Right forelimb (tissue), 1 donor: ENCODE measurements at places on chromosomes 6 and 20.

DNA sequence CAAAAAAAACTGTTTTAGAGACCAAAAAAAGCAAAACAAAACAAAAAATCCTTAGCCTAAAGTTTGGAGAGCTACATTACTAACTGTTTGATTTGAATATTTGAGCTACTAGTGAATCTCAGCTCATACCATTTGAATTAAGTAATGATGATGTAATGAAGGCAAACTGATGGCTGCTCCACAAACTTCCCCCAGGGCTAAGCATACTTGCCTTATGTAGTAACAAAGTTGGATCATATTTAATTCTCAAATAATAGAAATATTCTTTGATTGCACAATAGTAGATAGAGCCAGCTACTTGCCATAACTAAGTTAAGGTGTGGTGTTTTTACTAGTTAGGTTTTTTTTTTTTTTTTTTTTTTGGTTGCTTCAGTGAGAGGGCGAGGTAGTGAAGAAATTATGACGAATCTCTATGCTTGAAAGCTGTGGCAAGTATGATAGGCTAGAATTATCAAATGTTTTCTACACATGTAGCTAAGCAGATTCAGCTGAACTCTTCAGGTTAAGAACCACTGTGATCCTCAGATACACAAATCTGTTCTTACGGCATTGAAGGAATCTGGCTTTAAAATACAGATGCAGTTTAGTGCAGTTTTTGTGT lies 2.9 kb downstream of the RAB32 start:
- DNase-seq: no peak

DNA sequence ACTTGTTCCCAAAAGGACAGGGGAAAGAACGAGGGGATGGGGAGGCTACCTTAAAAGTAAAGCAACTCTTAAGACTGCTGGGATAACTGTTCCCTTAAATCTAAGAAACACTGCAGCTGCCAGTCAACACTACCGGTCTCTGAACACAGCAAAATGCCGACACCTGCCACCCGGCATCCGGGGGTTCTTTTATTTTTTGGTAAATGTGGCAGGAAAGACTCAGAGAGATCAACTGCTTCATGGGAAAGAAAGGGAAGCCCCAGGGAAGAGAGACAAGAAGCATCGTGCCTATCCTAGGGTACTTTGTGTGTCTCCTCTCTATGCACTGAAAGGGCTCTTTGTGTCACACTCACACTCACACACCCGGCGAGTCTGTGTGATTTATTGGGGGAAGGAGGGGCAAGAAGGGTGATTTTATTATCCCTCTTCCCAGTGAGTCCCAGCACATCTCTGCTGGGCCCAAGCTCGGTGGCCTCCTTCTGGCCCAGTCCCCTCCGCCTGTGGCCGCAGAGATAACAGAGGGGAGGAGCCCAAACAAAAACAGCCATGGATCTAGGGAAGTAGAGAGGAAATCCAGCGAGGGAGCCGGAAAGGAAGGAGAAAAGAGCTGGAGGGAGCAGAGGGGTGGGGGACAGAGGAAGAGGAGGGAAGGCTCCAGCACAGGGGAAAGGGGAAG lies 1.4 kb downstream of the FYN start:
- DNase-seq: no peak

GRCh38 chr6:5610640-5611039 lies 349.3 kb downstream of the FARS2 start:
- DNase-seq: no peak

DNA sequence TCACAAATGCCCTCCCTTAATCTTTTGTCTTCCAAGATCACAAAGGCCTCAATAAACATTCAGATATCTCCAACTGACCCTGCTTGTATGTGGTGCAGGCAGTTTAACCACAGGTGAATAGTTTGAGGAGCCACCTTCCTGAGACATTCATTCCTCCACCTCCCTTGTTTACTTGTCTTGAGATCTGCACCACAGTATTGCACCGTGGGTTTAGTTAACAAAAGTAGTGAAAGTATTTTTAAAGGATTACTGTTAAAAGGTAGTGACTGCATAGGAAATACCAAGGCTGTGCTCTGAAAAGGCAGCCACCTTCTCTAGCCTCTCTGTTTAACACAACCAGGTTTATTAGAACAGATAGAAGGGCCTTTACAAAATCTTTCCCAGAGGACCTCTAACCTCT lies 46.5 kb downstream of the SESN1 start:
- no peak for DNase-seq

DNA sequence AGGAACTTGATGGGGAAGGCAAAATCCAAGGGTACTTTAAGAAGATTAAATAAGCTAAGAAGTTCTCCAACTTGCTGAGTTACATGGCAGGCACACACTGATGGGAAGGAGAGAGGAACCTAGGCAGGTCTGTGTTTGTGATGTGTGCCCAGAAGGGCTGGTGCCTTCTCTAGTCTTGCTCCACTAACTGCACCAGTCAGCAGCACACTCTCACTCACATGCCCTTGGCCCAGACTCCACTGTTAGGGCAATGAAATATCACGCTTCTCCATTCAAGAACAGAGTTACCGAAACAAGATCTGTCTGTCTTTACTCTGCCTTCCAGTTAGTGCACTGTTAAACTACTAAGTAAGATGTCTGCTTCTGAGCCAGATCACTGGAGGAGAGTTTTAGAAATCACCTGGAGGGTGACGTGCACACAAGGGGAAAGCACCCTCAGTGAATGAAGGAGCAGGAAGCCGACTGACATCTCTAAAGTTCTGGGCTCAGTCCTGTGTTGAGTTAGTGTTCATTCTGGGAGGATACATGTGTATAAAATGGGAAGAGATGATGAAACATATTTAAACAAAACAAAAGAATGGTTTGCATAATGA lies 251.1 kb downstream of the FOXC1 start:
- no peak for DNase-seq

GRCh38 chr20:63005862-63006539 lies 763 bp downstream of the BHLHE23 start:
- DNase-seq: no peak

DNA sequence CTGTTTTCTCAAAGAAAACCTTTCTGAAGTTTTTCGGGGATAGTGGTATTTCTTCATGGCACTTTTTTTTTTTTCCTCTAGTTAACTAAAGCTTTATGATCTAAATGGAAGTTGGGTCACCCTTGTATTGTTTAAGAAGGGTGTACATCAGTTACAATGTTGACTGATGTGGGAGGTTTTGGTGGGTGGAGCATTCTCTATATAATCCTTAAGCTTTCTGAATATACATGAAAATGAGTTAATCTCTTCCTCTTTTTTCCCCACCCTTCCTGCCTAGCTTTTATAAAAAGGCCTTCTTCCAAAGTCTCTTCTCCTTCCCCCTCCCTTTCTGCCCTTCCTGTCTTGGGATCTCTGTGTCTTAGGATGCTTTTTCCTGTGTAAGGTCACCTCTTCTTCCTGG lies 47.2 kb downstream of the DHX35 start:
- no peak for DNase-seq

GRCh38 chr20:11112832-11113231 lies 439.0 kb upstream of the JAG1 start:
- DNase-seq: no peak

DNA sequence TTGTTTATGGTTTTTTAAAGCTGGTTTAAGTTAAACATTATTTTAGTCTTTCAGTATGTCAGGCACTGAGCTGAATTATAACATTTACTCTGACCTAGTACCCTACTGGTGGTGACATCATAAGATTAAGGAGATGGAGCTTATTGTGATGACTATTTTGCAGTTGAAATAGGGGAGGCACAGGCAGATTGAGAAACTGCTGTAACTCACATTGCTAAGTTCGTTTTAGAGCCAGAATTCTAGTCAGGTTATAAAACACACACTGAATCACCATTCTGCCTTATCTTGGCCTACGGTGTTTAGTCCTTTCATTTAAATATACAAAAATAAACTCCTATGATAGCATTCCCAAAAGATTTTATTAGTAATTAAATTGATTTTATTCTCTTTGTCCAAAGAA lies 584.1 kb downstream of the TFAP2A start:
- DNase-seq: no peak

DNA sequence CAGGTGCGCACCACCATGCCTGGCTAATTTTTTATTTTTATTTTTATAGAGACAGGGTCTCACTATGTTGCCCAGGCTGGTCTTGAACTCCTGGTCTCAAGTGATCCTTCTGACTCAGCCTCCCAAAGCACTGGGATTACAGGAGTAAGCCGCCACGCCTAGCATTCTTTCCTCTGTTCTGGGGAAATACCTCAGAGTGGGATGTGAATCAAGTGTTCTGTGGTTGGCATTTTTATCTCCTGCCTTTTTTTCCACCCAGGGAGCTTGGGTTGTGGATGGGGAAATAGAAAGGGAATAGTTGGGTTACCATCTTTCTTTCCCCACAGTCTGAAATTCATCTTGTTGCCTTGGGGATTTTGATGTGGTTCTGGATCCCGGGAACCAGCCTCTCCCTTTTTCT lies 24.1 kb downstream of the TFAP2C start:
- no peak for DNase-seq

DNA sequence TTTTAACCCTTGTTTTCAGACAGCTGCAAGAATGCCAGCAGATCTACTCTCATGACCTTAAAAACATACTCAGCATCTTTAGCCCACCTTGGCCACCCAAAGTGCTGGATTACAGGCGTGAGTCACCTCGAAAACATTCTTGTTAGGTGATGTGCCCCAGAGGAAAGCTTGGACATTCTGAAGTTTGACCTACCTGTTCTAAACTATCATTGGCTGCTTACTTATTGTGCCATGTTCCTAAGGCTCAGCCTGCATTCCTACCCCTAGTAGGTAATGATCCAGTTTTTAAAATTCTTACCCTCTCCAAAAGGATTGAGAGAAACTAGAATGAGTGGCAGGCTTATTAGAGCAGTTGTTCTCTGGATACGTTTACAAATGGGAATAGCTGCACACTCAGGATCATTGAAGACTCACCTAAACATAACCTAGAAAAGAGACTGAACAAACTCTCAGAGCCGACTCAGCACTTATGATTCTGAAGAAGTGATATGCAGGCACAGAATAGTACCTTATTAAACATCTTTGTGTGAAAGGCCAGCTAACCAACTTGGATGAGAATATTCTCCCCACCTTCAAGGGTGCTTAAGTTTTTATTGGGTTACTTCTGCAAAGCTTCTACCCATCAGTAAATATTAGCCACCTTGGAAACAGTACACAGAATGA lies 362.1 kb downstream of the NRN1 start:
- DNase-seq: no peak

DNA sequence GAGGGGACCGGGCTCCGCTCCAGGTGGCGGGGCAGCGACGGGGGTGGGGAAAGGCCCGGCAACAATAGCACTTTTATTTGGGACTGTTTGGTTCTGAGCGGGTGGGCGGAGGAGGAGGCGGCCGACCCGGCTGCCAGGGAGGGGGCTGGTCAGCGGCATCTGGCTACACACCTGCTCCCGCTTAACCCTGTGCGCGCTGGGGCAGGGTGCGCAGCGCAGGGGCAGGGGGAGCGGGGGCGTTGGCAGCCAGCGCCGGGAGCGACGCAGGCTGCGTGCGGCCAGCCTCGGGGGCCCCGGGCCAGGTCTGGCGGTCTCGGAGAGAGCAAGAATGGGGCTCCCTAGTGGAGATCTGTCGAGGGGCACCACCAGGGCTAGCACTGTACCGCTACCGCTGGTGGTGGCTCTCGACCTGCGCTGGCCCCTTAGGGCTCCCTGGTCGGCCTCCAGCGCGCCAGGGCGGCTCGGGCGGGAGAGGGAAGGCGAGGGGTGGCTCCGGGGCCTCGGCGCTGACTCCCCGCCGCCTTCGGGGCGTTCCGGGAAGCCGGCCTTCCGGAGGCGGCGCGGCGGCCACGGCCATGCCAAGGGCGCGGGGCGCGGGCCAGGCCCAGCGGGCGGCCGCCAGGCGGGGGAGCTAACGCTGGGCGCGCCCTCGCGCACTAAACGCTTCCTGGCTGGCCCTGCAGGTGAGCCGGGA lies 92.4 kb downstream of the NCR2 start:
- DNase-seq: peak; percentile 82

DNA sequence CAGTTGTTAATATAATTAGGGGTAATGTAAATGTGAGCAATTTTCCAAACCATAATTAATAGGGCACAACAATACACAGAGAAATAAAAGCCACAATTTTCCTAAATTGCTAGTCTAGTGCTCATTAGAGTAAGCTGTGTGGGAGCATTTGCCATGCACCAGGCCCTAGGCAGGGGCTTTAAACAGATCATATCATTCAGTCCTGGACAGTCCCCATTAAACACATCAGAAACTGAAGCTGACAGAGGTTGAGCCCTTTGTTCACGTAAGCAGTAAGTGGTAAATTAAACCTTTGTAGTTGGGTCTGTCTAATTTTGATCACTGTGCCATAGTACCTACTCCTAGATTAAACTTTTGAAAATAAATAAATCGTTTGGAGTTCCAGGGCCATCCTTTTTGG lies 931.1 kb downstream of the C6orf118 start:
- no peak for DNase-seq

DNA sequence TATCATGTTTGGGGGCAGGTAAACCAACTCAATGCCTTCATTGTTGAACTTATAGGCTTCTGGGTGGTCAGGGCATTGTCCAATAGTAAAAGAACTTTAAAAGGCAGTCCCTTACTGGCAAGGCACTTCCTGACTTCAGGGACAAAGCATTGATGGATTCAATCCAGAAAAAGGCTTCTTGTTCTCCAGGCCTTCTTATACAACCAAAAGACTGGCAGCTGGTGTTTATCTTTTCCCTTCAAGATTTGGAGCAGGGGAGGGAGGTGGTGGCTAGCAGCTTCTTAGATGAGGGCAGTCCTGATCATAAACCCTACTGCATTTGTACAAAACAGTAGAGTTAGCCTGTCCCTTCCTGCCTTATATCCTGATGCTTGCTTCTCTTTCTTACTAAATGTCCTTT lies 57.5 kb downstream of the NCOA3 start:
- DNase-seq: no peak

DNA sequence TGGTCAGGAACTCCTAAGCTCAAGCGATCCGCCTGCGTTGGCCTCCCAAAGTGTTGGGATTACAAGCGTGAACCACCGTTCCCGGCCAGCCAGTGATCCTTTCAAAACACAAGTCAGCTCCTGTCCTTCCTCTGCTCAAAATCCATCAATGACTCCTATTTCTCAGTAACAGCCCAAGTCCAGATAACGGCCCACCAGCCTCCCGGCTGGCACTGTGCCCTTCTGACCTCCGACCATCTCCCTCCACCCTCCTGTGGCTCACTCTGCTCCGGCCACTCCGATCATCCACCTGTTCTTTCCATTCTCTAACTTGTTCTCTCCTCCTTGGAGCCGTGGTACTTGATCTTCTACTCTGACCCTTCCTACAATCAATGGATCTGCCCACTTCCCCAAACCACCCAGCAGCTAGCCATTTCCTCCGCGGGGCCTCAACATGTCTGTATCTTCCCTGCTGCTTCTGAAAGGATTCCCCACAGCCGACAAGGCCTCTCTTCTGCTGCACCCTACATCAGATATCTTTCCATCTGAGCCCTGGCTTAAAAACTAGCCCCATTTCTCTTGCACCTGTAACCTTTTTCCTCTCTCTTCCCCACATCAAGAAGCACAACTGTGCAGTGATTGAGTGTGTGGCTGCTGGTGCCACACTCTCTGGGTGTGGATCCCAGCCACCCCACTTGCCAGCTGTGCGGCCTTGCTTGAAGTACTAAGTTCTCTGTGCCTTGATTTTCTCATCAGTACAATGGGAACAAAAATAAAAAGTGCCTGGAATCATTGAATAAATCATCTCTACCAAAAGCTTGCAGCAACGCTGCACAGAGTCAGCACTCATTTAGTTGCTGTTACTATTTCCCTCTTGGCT lies 6.1 kb upstream of the ZMYND8 start:
- DNase-seq: no peak
